PC-9 (cell line): ENCODE measurements at places on chromosomes 6 and 20.

DNA sequence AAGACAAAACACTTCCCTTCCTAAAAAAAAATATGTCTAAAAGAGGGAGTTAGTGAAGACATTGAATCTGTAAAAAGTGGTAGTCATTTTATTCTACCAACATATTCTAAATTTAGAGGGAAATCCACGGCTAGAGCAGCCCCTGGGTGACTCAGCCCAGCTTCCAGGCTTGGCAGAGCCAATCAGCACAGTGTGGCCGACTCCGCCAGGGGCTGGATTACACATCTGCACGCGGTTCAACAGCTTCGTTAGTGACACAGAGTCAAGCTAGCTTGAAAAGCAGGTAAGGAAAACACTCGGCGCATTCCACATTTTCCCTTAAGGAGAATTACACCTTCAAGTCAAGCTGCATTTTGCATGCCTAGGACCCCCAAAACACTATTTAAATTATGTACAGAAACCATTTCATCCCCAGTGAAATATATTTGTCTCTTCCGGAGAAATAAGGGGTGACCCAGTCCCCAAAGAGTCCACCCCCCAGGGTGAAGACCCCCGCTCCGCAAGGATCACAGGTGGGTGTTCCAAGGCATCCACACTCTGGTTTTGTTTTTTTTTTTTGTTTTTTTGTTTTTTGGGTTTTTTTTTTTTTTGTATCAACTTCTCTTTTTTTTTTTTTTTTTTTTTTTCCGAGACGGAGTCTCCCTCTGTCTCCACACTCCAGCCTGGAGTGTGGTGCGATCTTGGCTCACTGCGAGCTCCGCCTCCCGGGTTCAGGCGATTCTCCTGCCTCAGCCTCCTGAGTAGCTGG is 58.4 kb upstream of the ARID1B start:
- H3K4me3 ChIP-seq: 0 out of 2 replicates have a peak overlapping the region, but pooled peaks have one; percentile 50
- no peaks in the 10 kb centered on the region for H3K27me3 ChIP-seq
- H3K4me1 ChIP-seq: peaks cover 28% of the 10 kb centered on the region
- H3K27ac ChIP-seq: peak overlapping the region; percentile 65; the same call in 1 of the 2 replicates
- DNase-seq: no peak

- DNase-seq: peak; percentile 53
- H3K27ac ChIP-seq: no peak overlapping the region
- H3K36me3 ChIP-seq: no peaks in the 10 kb centered on the region
- H3K4me1 ChIP-seq: peaks cover 11% of the 10 kb centered on the region
- H3K4me3 ChIP-seq: peak overlapping the region; percentile 83
- H3K27me3 ChIP-seq: no peaks in the 10 kb centered on the region
Measured at GRCh38 chr20:21125072-21125848, 622 bp upstream of the KIZ start.

DNA sequence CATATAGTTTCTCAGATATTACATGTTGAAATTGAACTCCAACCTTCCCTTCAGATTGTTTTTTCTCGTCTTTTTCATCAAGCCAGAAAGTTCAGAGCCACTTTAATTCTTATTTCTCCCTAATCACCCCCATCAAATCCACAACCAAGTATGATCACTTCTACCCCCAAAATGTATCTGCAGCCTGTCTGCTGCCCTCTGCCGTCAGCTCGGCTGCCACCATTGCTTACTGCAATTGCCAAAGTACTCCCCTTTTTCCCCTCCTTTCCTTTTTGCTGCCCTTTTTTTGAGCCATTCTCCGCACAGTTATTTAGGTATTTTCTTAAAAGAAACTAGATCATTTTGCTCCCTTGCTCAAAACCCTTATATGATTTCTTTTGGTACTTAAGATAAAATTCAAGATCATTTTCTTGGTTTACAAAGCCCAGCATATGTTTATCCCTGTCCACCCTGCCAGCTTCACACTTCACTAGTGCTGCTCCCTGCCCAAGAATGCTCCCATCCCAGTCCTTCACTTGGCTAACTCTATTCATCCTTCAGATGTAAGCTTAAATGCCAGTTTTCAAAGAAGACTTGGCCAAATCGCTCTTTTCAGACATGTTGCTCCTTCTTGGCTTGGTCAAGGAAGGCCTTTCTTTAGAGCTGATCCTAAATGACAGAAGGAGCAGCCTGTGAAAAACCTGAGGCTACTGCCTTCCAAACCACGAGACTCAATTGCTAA is 63.7 kb downstream of the SH3BGRL2 start:
- no peaks in the 10 kb centered on the region for H3K27me3 ChIP-seq
- no peak overlapping the region for H3K27ac ChIP-seq
- no peaks in the 10 kb centered on the region for H3K4me1 ChIP-seq
- H3K36me3 ChIP-seq: no peaks in the 10 kb centered on the region
- no peak for DNase-seq

- no peaks in the 10 kb centered on the region for H3K4me1 ChIP-seq
- H3K4me3 ChIP-seq: no peak overlapping the region
- no peak overlapping the region for H3K27ac ChIP-seq
- H3K36me3 ChIP-seq: no peaks in the 10 kb centered on the region
- peak; percentile 25 for DNase-seq
Measured at GRCh38 chr6:168370310-168370991, 50.9 kb upstream of the DACT2 start.

DNA sequence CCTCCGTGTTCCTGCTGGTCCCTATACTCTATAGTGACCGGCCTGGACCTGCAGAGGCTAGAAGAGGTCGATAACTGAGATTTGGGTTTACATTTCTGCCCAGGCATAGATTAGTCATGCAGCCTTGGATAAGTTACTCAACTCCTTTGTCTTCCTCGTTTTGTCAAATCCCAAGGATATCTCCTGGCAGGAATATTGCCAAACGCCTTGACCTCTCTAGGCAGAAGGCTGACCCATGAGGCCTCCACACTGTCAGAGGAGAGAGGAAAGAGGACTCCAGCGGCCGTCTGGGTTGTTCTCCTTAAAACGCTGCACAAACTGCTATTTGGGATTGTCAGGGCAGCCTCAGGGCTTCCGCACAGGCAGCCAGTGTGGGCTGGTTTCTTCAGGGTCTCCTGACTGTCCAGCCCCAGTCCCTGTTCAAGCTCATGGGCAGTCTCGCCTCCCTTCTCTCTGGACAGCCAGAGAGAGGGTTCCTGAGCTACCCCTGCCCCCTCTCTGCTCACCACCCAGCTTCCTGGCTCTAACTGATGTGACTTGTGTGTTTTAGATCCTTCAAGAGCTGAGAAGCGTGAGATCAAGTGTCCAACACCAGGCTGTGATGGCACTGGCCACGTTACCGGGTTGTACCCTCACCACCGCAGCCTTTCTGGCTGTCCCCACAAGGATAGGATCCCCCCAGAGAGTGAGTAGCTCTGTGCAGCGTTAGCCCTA is 44.7 kb upstream of the PCMTD2 start:
- H3K27me3 ChIP-seq: peaks cover 98% of the 10 kb centered on the region
- no peak overlapping the region for H3K4me3 ChIP-seq
- no peak for DNase-seq
- no peaks in the 10 kb centered on the region for H3K36me3 ChIP-seq
- no peak overlapping the region for H3K27ac ChIP-seq

GRCh38 chr6:32167761-32168262 is 3.4 kb downstream of the EGFL8 start:
- H3K27ac ChIP-seq: no peak overlapping the region
- no peak for DNase-seq
- H3K36me3 ChIP-seq: no peaks in the 10 kb centered on the region
- no peak overlapping the region for H3K4me3 ChIP-seq
- H3K27me3 ChIP-seq: no peaks in the 10 kb centered on the region

GRCh38 chr6:11527274-11527870 is 10.2 kb upstream of the TMEM170B start:
- no peaks in the 10 kb centered on the region for H3K27me3 ChIP-seq
- H3K4me3 ChIP-seq: no peak overlapping the region
- DNase-seq: no peak
- peaks cover 9% of the 10 kb centered on the region for H3K4me1 ChIP-seq
- H3K36me3 ChIP-seq: no peaks in the 10 kb centered on the region

- peak; percentile 41 for DNase-seq
- H3K36me3 ChIP-seq: no peaks in the 10 kb centered on the region
- H3K4me1 ChIP-seq: peaks cover 9% of the 10 kb centered on the region
- no peak overlapping the region for H3K4me3 ChIP-seq
- H3K27me3 ChIP-seq: no peaks in the 10 kb centered on the region
Measured at GRCh38 chr6:148999929-149000468, 253.2 kb downstream of the UST start.

GRCh38 chr20:40754339-40754943 is 65.4 kb upstream of the MAFB start:
- no peak for DNase-seq
- H3K4me3 ChIP-seq: no peak overlapping the region
- H3K36me3 ChIP-seq: no peaks in the 10 kb centered on the region

- no peaks in the 10 kb centered on the region for H3K27me3 ChIP-seq
- no peaks in the 10 kb centered on the region for H3K36me3 ChIP-seq
Measured at GRCh38 chr6:97841763-97842162, 558.7 kb upstream of the MMS22L start.

DNA sequence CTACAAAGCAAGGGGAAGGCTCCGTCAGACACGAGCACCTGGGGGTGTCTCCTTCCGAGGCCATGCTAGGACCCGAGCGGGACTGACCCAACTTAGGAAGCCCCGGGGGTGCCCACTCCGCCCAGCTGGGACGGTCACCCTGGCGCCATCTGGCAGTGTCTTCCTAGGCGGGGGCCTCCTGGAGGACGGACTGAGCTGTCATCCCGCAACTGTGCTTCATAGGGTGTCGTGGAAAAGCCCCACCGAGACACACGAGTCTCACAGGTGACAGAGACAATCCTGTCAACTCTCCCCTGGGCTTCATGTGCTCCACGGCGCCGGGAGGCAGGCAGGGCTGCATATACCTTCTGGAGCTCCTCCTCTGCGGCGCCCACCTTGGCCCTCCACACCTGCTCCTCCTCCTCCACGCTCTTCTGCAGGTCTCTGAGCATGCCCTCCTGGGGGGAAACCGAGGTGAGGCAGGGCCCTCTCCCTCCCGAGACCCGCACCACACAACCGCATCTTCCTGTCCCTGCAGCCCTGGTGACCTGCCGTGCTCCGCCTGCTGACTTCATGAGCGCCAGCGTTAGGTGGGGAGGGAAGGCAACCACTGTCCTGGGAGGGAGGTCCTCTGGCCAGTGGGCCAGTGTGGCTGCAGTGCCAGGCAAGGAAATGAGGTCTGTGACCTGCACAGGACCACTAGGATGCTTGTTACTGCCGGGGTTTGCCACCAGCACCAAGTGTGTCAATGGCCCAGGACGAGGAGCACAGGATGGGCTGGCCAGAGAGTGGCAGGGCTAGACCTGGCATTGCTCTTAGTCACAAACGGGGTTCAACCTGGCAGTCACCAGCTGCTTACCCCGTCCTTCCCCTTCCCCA is 50.7 kb downstream of the DSTN start:
- no peak overlapping the region for H3K4me3 ChIP-seq
- no peaks in the 10 kb centered on the region for H3K36me3 ChIP-seq
- H3K27me3 ChIP-seq: no peaks in the 10 kb centered on the region
- no peak overlapping the region for H3K27ac ChIP-seq

DNA sequence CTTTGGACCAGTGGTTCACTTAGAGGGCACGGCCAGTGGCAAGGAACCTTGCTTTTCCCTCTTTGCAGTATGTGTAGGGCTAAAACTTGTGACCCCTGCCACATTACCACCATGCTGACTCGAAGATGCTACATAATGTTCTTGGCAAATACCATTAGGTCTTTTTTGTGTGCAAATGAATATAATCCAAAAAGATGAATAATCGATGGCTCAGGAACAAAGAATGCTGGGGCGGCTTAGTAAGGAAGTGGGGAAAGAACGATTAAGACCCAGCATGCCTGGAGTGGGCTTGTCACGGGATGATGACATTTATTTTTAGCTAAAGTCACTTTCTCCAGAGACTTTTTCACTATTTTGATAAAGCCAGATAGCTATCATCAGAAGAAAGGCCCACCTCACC is 23.1 kb downstream of the CMTR1 start:
- H3K4me3 ChIP-seq: no peak overlapping the region
- DNase-seq: no peak
- H3K27ac ChIP-seq: no peak overlapping the region
- no peaks in the 10 kb centered on the region for H3K4me1 ChIP-seq

GRCh38 chr6:44386929-44387345 is 569 bp upstream of the CDC5L start:
- H3K27ac ChIP-seq: peak overlapping the region; percentile 64
- peaks cover 9% of the 10 kb centered on the region for H3K27me3 ChIP-seq
- DNase-seq: peak; percentile 48

DNA sequence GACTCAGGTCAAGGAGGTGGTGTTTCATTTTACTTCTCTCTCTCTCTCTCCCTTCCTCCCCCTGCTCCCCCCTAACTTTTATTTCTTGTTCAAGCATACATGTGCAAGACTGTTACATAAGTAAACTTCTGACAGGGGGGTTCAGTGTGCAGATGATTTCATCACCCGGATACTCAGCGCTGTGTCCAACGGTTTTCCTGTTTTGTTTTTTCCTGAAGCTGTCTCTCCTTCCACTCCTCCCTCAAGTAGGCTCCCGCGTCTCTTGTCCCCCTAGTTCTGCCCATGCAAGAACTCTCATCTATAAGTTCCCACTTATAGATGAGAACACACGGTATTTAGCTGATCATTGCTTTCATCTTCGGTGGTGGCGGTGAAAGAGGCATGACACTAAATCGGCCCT is 751.9 kb upstream of the DEFB115 start:
- H3K4me1 ChIP-seq: no peaks in the 10 kb centered on the region
- H3K27ac ChIP-seq: no peak overlapping the region
- H3K4me3 ChIP-seq: no peak overlapping the region
- no peak for DNase-seq
- no peaks in the 10 kb centered on the region for H3K36me3 ChIP-seq

DNA sequence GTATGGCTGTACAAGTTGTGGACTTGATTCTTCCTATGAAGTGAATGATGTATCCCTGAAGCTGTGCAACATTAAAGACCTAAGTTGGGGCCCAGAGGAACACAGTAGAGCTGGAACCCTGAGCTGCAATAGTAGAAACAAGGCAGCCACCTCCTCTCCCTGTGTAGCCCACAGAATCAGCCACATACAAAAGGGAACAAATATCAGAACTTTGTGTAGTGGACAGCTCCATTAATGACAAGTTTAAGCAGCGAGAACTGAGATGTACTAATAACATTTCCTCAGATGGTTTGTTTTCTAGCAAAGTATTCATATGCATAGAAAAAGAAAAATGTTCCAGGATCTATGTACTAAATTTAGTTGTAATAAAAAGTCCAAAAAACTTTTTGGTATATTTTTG is 19.2 kb downstream of the PHACTR1 start:
- H3K36me3 ChIP-seq: no peaks in the 10 kb centered on the region
- no peaks in the 10 kb centered on the region; the same call in 1 of the 2 replicates for H3K27me3 ChIP-seq
- no peak overlapping the region for H3K4me3 ChIP-seq
- no peaks in the 10 kb centered on the region for H3K4me1 ChIP-seq
- H3K27ac ChIP-seq: no peak overlapping the region

DNA sequence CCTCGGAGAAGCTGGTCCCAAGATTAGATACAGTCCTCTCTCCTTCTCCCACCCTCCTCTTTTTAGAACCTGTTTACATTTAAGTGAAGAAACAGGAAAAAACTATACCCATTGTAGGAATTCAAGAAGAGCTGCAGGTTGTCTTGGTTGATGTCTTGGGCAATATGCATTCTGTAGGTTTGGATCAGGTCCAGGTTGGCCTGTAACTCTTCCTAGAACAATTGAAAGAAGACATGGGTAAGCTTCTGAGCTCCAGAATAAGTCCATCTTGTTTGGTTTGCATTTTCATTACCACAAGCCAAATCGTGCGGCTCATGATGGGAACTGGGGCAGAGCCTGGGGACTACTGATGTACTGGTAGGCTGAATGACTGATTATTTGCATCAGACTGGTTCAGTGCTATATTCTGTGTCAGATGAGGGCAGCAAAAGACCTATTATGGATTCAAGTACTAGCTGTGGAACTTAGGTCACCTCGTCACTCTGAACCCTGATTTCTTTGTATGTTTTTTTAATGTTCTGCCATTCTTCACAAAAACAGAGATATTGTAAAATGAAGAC is 20.3 kb upstream of the SLA2 start:
- no peaks in the 10 kb centered on the region for H3K27me3 ChIP-seq
- no peaks in the 10 kb centered on the region for H3K36me3 ChIP-seq
- no peak overlapping the region for H3K4me3 ChIP-seq
- no peak for DNase-seq
